ENCODE measurements at places on chromosomes 2 and 18. TPM values are rescaled to one million over a fixed set of nuclear protein-coding genes. Genes with fewer than 3 reads are reported as not detected.

CPS1 gene
- total RNA-seq: 0.86 TPM

RBKS gene
- total RNA-seq: 2.2 TPM

CNRIP1 gene
- not detected for total RNA-seq

- no peaks in the 10 kb centered on the region for H3K4me1 ChIP-seq
- DNase-seq: no peak
These were observed 150.7 kb upstream of the SPRED2 start for GRCh38 chr2:65583061-65583460.

DNA sequence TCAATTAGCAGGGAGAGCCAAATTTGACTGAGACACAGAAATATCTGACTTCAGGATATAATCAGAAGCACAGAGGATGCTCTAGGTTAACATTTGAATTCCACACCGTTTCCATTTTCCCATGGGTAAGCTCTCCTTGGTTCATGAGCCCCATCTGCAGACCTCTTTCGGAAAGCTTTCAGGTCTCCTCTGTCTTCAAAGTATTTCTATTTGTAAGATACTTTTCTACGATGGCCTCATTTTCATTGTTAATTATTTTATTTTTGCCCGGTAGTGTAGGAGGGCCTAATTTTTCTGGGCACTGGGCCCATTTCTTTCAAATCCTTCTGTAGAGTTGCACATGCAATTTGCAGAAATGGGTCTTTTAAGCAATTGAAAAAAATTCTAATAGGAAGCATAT lies 53.8 kb downstream of the LRPPRC start:
- DNase-seq: no peak
- H3K4me1 ChIP-seq: peaks cover under 1% of the 10 kb centered on the region
- no peaks in the 10 kb centered on the region for H3K27me3 ChIP-seq
- H3K4me3 ChIP-seq: no peak overlapping the region
- H3K36me3 ChIP-seq: peaks cover 35% of the 10 kb centered on the region

- peaks cover 36% of the 10 kb centered on the region for H3K36me3 ChIP-seq
- H3K4me3 ChIP-seq: peak overlapping the region; percentile 91
- no peaks in the 10 kb centered on the region for H3K27me3 ChIP-seq
- H3K4me1 ChIP-seq: peaks cover 58% of the 10 kb centered on the region
- peak overlapping the region; percentile 89 for H3K27ac ChIP-seq
These were observed 888 bp downstream of the VAMP5 start for GRCh38 chr2:85584857-85585780.

DNA sequence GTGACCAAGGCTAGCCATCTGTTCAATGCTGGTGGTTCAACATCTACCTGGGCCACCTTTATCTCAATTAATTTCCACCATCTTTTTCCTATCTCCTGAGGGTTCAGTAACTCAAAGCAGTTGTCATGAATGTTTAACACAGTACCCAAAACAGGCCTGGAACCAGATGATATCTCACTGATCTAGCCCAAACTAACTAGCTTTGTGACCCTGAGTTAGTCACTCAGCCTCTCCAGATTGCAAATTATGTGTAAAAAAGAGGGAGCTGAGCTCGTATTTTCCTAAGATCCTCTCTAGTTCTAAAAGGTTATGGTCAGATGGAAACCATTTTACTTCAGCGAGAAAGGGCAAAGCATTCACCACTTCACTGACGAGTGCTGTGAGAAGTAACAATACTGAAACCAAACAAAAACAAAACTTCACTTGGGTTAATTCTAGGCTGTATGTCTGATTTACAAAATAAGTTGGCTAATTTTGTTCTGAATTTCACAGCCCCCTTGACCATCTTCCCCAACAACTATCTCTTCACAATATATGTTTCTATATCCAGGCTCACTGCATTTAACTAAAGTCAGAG lies 14.8 kb downstream of the SPRED2 start:
- H3K27me3 ChIP-seq: no peaks in the 10 kb centered on the region
- peaks cover 33% of the 10 kb centered on the region for H3K4me1 ChIP-seq
- no peak overlapping the region for H3K27ac ChIP-seq
- no peak overlapping the region for H3K4me3 ChIP-seq

- no peak overlapping the region for H3K27ac ChIP-seq
- no peaks in the 10 kb centered on the region for H3K27me3 ChIP-seq
These were observed 7.5 kb upstream of the IL1A start for GRCh38 chr2:112791693-112792230.
